Right atrium auricular region (tissue), 2 donors: ENCODE measurements at places on chromosomes 7 and 10. TPM values are rescaled to one million over a fixed set of nuclear protein-coding genes. Genes with fewer than 3 reads are reported as not detected.

DNA sequence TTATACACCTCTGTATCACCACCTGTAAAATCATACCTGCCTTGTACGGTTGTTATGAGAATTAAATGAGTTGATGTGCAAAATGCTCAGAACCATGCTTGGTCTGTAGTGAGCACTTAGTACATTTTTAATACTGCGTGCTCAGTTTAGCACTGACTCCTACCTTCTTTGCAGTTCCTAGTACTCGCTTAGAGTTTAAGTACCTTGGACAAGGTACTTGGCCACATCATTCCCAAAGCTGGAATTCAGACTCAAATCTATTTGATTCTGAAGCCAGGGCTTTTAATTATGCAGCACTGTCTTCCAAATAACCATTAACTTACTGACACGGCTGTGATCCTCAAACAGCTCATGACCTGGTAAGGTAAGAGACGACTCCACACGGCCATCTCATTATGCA lies 100.0 kb upstream of the AGK start:
- DNase-seq, result no peak
- H3K4me1 ChIP-seq, result peaks cover under 1% of the 10 kb centered on the region
- H3K27ac ChIP-seq, result no peak overlapping the region

DNA sequence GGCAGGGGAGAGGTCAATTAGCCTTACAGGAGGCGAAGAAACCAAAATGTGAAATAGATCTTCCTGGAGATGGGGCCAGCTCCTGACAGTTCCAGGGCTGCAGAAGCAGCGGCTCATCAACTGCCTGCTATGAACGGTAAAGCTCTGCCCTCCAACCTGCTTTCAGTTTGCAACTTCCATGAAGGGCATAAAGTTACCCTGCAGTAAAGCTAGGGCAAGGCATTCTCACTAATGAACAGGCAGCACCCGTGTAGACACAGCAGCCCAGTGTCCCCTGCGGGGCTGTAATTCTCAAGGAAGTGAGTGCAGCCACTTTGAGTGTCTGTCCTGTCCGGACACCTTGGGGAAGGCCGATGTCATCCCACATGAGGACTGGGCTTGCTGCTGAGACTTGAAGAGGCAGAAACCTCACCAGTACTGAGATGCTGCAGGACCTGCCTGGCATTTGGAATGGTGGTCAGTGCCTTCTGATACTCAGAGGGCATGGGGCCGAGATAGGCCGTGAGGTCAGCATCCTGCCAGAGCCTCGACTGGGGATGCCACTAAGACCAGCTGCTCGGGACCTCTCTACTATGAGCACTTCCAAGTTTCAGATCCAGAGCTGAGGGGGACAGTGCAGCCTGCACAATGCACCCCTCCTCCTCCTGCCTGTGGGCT lies 26.1 kb upstream of the C10orf53 start:
- H3K27ac ChIP-seq, result no peak overlapping the region
- H3K27me3 ChIP-seq, result no peaks in the 10 kb centered on the region
- DNase-seq, result no peak
- H3K36me3 ChIP-seq, result no peaks in the 10 kb centered on the region
- H3K4me3 ChIP-seq, result no peak overlapping the region
- no peaks in the 10 kb centered on the region for H3K4me1 ChIP-seq

The GNAI1 gene
- total RNA-seq, result 9.2 TPM

The GBX1 gene
- not detected for total RNA-seq

The LRIT1 gene
- not detected for total RNA-seq

DNA sequence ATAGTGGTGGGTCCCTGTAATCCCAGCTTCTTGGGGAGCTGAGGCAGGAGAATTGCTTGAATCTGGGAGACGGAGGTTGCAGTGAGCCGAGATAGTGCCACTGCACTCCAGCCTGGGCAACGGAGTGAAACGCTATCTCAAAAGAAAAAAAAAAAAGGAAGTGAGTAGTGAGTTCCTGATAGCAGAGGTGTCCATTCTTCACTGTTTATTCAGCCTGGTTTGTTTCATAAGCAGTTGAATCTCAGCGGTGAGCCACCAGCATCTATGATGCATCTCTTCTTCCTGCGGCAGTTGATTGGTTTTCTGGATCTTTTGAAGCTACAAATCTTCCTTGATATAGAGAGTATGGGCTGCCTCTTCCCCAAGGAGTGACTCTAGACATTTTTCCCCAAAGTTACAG lies 316.1 kb upstream of the MTPN start:
- H3K4me1 ChIP-seq, result no peaks in the 10 kb centered on the region
- DNase-seq, result no peak
- H3K27me3 ChIP-seq, result no peaks in the 10 kb centered on the region
- H3K27ac ChIP-seq, result no peak overlapping the region
- H3K4me3 ChIP-seq, result no peak overlapping the region
